ENCODE measurements at places on chromosomes 2 and 18.
A peak's percentile ranks its signal among the peaks of the same experiment; 100 is the strongest.

- DNase-seq: no peak
Measured at GRCh38 chr2:215684448-215685237, 248.8 kb upstream of the FN1 start.

- DNase-seq: no peak
Measured at GRCh38 chr2:226411727-226412360, 387.8 kb downstream of the IRS1 start.

DNA sequence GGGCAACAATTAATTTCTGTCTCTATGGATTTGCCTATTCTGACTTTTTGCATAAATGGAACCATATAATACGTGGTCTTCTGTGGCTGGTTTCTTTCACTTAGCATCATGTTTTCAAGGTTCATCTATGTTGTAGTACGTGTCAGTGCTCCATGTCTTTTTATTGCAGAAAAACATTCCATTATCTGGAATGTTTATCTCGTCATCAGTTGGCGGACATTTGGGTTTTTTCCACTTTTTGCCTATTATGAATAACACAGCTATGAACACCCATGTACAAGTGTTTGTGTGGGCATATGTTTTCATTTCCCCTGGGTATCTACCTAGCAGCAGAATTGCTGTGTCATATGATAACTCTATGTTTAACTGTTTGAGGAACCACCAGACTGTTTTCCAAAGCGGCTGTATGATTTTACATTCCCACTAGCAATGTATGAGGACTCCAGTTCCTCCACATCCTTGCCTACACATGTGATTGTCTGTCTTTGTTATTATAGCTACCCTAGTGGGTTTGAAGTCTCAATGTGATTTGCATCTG is 49.9 kb downstream of the MYO7B start:
- DNase-seq: no peak

GRCh38 chr2:186595219-186595618 is 5.4 kb downstream of the ITGAV start:
- DNase-seq: no peak

DNA sequence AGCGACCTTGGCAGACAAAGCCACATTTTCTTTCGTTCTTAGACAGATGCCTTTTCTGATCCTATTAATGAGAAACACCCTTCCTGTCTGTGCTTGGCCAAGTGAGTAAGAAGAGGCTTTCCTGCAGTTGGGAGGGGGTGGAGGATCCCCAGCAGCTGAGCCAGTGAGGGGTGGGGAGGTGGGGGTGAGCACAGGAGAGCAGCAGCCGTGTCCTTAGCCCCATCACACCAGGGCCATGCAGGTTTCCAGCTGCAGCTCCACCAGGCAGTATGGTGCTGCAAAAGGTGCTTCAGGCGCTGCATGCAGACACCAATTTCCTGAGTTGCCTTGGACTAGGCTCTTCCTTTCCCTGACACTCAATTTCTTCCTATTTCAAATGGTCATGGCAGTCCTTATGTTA is 123.3 kb upstream of the SIX2 start:
- no peak for DNase-seq

- DNase-seq: no peak
Measured at GRCh38 chr2:27664154-27664574, 475 bp downstream of the SLC4A1AP start.

GRCh38 chr2:88038263-88039105 is 17.1 kb downstream of the KRCC1 start:
- DNase-seq: no peak

GRCh38 chr2:79982445-79982844 is 322.1 kb downstream of the LRRTM1 start:
- no peak for DNase-seq

- DNase-seq: no peak
Measured at GRCh38 chr2:128260239-128261138, 58.2 kb downstream of the HS6ST1 start.

DNA sequence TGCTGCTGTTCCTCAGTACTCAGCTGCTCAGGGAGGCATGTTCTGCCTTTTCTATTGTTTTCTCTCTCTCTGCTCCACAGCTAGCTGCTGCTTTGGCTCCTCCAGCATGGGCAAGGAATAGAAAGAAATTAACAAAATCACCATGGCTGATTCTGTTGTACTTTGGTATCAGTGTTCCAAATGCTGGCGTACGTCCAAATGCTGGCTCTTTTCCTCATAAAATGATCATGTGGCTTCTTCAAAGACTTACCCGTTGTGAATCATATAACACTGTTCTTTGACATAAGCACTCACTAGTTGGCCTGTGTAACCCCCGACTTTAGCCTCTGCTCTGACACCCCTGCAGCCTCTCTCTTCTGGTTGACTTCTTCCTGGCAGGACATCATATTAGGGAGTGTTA is 547.6 kb downstream of the CPS1 start:
- no peak for DNase-seq

DNA sequence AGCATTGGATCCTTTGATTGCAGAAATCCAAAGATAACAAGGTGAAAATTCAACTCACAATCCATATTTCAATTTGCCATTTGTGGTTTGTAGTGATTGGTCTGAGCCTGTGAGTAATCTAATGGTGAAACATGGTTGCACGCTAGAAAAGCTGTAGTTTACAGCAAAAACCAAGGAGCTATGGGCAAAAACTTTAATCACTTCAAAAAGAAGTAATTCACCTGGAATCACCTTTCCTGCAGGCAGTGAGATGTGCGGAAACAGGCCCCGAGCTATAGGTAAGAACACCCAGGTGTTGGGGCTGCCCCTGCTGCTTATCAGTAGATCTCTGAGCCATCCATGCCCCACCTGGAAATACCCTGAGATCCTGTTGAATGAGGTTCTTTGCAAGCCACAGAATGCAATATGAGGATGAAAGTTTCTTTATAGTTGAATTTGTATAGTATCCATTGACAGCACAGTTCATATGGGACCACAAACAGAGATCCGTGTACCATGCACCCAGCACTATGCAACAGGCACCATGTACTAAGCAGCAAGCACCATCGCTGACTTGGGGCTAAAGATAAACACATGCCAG is 208.2 kb downstream of the SPP2 start:
- no peak for DNase-seq

- peak; percentile 8 for DNase-seq
Measured at GRCh38 chr2:69642709-69643601, 584 bp downstream of the AAK1 start.

DNA sequence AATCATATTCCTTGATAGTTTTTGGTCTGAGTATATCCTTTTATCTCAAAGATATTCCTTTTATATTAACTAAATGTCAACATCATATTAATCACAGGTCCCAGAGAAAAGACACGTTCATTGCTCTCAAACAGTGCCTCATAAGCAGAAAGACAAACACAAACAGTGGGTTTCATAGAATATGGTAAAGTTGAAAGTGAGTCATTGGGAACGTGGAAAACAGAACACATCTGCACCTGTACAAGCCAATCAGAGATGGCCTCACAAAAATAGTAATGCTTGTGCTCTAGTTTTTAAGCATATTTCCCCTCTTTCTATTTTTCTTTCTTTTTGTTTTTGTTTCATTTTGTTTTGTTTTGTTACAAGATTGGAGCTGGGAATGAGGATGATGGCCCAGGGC is 328.4 kb upstream of the MAP2 start:
- DNase-seq: no peak

- DNase-seq: no peak
Measured at GRCh38 chr2:38105922-38106321, 30.0 kb upstream of the CYP1B1 start.

- no peak for DNase-seq
Measured at GRCh38 chr2:211941216-211941747, 597.3 kb downstream of the ERBB4 start.

DNA sequence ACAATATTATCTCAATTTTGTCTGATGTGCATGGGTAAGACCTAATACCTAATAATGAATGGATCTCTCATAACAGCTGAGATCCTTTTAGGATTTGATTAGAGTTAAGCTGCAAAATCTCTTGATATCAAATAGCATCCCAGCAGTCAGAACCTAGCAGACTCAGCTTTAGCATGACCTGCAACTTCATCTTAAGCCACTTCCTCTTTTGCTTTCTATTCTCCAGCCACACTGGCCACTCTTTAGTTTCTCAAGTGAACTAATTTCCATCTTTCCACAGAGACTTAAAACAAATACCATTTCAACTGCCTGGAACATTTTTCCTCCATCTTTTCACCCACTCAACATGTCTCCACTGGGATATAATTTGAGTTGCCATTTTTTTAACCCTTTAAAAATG is 1251.6 kb upstream of the ZEB2 start:
- no peak for DNase-seq

- DNase-seq: no peak
Measured at GRCh38 chr2:196338440-196338839, 167.1 kb upstream of the STK17B start.

- no peak for DNase-seq
Measured at GRCh38 chr2:24237313-24237712, 62.5 kb downstream of the FAM228A start.

- DNase-seq: no peak
Measured at GRCh38 chr2:232541195-232541960, 1.9 kb downstream of the CHRNG start.

DNA sequence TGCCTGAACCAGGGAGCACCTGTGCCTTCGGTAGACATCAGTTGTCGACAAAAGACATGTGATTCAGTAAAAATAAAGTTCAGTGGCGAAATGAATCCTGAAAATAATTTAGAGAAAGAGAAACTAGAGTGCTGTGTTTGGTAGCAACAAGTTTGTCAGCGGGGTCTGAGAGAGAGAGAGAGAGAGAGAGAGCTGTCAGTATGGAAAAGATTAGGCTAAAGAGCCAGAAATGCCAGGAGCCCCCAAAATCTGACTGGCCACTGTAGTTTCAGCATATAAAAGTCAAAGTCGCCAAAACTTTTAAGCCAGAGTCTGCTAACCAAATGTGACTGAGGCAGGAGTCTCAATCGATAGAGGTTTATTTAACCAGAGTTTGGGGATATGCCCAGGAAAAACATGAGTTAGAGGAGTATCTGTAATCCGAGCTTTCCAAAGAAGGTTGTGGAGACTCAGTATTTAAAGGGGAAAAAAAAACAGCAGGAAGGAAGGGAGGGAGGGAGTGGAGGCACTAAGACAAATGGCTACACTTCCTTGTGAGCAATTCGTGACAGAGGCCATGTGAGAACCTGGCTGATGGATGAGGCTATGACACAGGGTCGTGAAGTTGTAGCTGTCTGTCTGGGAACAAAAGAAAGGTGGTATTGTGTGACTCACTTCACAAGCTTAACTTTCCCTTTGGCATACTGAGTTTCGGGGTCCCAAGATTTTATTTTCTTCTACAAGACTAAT is 20.5 kb upstream of the GNAL start:
- no peak for DNase-seq

GRCh38 chr2:137250401-137250800 is 485.1 kb downstream of the THSD7B start:
- DNase-seq: no peak

- no peak for DNase-seq
Measured at GRCh38 chr2:170206246-170206645, 28.3 kb downstream of the MYO3B start.

DNA sequence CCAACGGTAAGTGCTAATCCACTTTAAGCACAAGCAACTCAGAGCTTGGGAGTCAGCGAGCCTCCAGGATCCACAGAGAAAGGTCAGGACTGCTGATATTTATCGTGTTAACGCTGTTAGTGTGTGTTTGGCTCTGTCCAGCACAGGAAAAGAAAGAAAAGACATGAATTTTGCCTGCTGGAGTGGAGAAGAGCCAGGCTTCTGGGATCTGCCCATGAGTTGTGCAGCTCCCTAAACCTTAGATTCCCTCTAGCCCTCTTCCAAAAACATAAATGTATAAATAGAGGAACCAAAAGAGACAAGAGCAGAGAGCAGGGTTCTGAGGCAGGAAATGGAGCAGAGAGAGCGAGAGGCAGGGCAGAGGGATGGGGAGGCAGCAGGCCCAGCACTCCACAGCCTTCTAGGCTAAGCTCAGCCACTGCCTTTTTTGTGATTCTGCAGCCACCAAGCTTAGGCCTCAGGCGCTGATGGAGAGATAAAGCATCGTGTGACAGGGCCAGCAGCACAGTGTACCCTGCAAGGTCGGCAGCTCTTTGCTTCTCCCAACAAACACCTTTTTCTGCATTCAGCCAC is 14.5 kb upstream of the MAT2A start:
- no peak for DNase-seq
